ENCODE measurements at places on chromosomes 7 and 10. TPM values are rescaled to one million over a fixed set of nuclear protein-coding genes. Genes with fewer than 3 reads are reported as not detected.

DNA sequence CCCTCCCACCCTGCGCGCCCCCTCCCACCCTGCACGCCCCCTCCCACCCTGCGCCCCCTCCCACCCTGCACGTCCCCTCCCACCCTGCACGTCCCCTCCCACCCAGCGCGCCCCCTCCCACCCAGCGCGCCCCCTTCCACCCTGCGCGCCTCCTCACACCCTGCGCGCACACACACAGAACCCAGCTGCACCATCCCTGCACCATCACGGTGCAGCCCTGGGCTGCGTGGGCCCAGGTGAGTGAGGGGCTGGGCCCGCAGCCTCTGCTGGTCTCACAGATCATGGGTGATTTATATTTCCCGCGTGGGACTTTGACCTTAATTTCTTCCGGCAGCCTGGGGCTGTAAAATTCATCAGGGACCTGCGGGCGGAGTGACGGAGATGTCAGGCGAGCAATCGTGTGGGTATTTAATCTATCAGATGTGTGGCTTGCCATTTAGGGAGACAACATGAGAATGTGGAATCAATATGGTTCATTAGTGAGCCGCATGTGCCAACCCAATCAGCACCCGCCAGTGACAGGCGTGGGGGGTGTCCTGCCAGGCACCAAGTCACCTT, 57.7 kb downstream of the C10orf105 start:
- no peak for DNase-seq

Gene SLC18A3
- total RNA-seq: not detected

Gene THSD7A
- not detected for total RNA-seq

Gene NPFFR1
- total RNA-seq: not detected

DNA sequence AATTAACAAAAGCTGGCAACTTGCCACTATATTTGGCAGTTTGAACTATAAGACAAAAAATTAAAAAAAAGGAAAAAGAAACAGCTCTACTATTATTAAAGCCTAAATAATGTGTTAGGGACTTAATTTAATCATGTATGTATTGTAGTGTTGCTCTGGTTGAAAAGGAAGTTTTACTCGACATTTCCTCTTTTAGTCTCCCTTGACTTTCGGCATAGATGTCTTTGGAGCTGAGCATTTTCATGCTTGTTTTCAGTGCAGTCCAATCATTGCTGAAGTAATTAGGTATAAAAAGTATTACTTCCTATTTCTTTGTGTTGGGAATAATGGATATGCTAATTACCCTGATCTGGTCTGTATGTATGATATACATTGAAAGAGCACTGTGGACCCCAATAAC, 216.8 kb upstream of the KLF6 start:
- no peak for DNase-seq

Gene SPDYE1
- total RNA-seq: not detected

DNA sequence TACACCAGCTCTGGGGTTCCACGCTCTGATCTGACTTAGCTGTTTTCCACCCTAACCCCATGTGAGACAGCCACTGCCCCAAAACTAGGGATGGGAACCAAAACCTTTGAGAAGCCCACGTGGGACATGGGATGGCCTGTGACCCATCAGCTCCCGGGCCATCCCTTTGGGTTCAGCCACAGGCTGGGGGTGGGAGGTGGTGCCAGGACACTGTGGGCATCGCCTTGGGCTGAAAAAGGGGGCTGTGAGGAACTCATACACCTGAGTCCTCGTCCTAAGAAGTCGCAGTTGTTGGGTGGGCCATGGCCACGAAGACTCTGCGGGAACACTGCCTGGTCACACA, 379.1 kb downstream of the DNAJB6 start:
- no peak for DNase-seq

DNA sequence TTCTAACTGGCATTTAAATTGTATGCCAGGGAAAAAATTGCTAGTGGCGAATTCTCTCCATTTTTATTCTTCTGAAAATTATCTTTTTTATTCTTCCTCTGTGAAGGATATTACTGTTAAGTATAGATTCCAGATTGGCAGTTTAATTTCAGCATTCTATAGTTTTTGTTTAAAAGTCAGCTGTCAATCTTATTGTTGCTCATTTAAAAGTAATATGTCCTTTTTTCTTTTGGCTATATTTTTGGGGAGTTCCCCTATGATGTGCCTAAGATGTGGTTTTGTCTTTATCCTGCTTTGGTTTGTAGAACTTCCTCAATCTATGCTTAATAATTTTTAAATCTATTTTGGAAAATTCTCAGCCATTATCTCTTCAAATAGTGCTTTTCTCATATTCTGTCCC, 135.9 kb downstream of the ARHGAP12 start:
- no peak for DNase-seq

- DNase-seq: no peak
Measured at GRCh38 chr7:8143151-8143874, 118.7 kb downstream of the ICA1 start.

Gene ZNF248
- 3.3 TPM for total RNA-seq

DNA sequence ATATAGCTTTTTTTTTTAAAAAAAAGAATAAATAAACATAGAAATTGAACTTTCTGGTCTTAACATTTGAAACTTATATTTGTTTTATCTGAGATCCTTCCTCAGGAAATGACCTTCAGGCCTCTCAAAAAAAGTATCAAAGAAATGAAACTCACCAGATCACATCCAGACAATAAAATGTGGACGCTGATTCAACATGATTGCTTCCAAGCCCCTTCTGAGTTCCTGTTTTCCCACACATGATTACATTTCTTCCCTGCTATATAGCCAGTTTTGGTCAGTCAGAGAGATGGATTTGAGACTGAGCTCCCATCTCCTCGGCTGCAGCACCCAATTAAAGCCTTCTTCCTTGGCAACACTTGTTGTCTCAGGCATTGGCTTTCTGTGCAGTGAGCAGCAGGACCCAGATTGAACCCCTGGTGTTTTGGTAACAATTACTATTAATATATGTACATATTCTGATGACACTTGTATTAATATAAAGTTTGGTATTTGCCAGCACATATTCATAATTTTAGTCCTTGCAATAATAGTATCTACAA, 21.8 kb upstream of the SVIL start:
- no peak for DNase-seq

- peak; percentile 69 for DNase-seq
Measured at GRCh38 chr7:72492461-72493065, 80.4 kb upstream of the CALN1 start.
